ENCODE measurements at places on chromosomes 2 and 18.

DNA sequence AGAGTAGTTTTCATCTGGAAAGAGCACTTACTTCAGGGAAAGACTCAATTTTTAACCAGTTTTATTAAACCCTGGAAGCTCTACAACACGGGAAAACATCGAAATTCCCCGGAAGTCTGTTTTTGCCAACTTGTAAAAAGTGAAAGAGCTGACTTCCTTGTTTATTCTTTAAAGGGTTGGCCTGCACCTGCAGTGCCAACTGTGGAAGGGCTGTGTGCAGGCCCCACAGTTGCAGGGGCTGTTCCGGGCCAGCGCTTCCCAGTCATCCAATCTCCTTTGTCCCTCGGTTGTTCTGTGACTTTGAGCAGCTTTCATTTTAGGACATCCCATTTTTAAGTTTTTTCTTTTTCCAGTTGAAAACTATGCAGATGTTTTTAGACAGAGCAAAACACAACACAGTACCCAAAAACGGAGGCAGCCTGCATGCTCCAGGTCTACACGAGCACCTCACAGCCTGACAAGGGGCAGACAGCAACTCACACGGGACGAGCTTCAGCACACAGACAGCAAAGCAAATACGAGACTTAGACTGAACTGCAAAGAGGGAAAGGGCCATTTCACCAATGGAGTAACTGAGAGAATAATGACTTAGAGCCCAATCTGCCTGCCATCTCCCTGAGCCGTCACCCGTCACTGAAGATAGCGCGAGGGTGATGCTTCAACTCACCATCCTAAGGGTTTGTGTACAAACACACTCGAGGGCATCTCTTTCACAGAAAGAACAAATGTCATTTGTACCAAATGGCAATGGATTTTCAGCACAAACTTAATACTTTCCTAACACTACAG, 70.6 kb downstream of the EMILIN2 start:
- no peak for DNase-seq

GRCh38 chr2:13666582-13667414, 950.1 kb downstream of the TRIB2 start:
- DNase-seq, result no peak

DNA sequence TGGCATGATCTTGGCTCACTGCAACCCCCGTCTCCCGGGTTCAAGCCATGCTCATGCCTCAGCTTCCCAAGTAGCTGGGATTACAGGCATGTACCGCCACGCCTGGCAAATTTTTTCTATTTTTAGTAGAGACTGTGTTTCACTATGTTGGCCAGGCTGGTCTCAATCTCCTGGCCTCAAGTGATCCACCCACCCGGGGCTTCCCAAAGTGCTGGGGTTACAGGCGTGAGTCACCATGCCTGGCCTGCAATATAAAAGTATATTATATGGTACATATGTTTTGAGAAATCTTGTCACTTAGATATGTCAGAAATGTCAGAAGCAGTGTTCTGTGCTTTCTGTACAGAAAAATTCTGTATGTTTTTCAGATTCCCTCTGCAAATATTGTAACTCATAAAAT, 19.2 kb upstream of the XPO1 start:
- DNase-seq, result no peak

GRCh38 chr18:60038731-60039130, 138.9 kb downstream of the PMAIP1 start:
- no peak for DNase-seq

DNA sequence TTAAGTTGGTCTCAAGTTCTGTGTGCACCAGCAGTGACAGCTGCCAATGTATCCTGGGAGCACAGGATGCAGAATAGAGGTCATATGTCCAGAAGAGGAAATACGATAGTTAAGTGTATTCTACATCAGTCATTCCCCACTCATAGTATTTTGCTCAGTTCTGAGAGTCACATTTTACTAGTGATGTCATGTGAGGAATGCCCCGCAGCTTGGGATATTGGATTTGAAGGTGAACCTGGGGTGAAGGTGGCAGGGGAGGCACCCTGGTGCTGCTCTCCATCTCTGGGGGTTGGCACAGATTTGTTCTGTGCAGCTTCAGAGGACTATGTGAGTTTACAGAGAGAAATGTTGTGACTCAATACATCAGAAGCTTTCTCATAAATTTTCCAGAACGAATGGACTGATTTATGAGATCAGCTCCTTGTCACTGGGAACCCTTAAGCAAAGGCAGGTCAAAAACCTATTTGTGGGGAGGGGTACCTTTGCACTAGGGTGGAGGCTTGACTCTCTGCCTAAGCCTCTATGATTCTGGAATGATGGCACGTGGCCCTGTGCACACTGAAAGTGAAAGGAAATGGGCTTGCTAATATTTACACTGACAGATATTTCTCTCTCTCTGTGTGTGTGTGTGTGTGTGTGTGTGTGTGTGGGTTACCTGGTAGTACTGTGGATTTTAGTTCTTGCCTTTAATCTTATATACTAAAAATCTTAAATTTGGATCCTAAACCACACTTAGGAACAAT, 95.9 kb downstream of the NEB start:
- DNase-seq, result peak; percentile 16

GRCh38 chr2:202109139-202109736, 36.2 kb downstream of the KIAA2012 start:
- no peak for DNase-seq

GRCh38 chr2:85421260-85422071, 3.0 kb downstream of the SH2D6 start:
- no peak for DNase-seq

GRCh38 chr2:20599001-20599600, 51.8 kb downstream of the HS1BP3 start:
- DNase-seq, result no peak

GRCh38 chr18:22088029-22088428, 81.4 kb upstream of the GATA6 start:
- DNase-seq, result no peak

DNA sequence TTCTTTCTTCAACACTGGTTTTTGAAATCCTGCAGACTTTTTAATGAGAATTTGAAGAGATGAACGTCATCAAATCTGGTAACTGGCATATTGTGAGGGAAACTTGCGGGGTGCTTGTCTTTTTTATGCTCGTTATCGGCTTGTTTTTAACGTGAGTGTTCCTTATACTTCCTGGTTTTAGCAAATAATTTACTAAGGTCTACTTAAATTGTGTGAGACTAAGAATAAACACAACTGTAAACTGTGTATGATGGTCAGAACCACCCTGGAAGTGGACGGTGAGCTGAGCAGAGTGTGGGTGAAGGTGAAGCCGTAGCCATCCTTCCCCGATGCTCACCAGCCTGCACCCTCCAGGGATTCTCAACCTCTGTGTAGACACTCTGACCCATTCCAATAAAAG, 82.3 kb upstream of the CDC42EP3 start:
- no peak for DNase-seq

DNA sequence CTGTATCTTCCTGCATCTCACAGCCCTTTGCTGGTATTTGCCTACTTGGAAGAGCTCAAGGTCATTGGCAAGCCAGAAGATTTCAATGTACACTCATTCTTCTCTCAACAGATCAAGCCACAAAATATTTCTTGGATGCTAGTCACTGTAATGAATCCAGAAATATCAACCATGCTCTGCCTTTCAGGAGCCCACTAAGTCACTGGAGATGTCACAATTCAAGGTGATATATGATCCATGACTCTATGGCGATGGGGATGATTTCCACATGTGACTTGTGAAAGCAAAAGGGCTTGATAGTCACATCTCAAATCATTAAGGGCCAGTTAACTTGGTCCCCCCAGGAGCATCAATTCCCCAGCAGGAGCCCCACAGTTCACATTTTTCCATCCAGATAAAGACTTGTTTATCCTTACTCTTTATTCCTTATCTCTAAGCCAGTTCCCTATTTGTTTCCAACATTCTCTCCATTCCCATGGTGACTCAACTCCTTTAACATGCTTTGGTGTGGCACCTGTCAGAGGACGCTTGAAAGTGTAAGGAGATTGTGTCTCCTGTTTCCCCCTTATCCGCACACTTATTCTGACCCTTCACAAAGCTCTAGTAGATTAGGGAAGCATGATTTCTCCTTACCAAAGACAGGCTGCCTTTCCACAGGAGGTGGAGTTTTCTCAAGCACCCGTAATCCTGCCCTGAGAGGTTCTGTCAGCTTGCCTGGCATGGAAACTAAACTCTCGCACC, 15.8 kb downstream of the PKDCC start:
- no peak for DNase-seq

DNA sequence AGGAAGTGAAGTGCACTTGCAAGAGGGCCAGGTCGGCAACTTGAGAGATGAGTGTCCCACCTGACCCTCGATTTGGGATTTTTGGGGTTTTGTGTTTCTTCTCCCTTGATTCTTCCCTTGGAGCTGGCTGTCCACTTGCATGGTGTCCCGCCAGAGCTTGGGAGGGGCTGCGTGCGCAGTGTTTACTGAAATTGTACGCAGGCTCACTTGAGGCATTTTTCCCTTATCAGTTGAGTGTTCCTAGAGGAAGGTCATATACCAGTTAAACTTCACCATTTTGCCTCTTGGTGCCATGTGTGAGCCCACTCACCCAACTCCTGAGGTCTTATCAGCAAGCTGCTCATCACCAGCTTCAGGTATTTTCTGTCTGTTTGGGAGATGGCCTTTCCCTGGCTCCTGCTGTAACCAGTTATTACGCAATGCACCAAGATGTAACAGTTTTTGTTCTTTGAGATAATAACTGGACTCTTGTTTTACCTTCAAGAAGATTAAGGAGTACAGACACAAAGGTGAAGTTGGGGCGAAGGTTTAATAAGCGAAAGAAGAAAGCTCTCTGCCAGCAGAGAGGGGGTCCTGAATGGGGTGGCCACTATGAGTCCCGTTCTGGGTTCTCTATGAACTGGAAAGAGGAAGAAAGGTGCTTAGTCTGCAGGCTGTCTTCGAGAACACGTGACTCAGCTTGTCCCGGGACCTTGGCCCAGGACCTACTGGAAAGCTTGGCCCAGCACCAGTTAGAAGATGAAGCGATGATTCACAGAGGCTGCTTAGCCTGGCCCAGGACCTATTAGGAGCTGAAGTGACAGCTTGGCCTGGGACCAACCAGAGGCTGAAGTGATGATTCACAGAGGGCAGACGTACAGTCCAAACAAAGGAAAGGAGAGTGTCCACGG, 21.5 kb upstream of the TXNL4A start:
- DNase-seq, result no peak

- no peak for DNase-seq
Observed at GRCh38 chr2:152176113-152176714, 651 bp upstream of the STAM2 start.

DNA sequence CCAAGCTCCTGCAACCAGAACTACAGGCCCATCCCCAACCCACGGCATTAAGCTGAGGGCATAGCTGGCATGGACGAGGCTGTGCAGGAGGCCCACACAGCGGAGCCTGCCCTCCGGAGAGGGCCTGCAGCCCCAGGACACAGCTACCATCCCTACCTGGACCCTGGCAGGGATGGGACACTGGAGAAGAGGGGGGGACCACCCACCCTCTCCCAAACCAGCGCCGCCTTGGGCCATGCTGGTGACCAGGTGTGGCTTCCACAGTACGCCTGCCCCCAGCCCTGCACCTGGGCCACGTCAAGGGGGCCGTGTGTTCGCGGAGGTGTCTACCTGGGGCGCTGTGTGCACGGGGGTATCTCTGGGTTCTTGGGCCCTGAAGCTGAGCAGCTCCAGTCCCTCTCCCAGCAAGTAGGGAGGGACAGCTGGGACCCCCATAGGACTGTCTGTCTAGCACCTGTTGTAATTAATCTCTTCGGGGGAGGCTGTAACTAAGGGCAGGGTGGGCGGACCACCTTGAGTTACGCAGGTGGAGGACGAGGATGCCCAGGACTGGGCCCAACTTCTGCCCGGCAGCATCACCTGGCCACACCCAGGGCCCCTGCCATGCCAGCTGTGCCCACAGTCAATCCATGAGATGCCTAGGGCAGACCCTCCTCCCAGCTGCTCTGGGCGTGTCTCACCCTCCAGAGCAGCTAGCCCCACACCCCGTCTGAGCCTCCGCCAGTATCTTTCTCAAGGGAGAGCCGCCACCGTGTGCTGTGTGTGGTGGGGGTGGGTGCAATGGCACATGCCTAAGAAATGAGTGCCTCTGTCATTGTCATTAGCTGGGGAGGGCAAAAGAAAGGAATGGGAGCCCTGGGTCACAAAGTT, 18.3 kb downstream of the HS6ST1 start:
- DNase-seq, result no peak

DNA sequence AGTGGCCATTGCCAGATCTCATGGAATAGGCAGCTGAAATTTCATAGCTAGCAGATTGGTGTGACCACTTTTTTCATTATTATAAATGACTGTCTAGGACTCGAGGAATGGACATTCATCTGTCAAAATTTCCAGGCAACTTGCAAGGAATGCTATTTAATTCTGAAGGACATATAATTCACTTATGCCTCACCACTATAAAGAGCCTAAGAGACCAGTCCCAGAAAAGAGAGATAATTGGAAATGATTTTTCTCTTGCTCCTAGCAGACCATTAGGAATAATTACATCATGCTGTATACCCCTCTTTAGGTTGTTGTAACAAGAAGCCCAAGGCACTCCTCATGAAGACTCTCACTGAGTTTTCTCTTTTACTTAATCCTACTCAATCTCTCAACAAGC, 557.4 kb upstream of the RAB6C start:
- DNase-seq, result no peak

- no peak for DNase-seq
Observed at GRCh38 chr2:66699793-66700676, 265.1 kb downstream of the MEIS1 start.

DNA sequence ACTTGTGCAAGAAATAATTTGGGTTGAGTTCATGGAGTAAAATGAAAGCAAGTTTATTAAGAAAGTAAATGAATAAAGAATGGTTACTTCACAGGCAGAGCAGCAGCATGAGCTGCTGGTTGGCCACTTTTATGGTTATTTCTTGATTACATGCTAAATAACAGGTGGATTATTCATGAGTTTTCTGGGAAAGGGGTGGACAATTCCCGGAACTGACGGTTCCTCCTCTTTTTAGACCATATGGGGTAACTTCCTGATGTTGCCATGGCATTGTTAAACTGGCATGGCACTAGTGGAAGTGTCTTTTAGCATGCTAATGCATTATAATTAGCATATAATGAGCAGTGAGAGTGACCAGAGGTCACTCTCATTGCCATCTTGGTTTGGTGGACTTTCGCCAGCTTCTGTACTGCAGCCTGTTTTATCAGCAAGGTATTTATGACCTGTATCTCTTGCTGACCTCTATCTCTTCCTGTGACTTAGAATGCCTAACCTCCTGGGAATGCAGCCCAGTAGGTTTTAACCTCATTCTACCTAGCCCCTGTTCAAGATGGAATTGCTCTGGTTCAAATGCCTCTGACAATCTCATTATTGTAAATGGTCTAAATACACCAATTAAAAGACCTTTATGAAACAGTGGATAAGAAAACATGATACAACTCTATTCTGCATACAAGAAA, 114.1 kb upstream of the FIGN start:
- DNase-seq, result no peak

DNA sequence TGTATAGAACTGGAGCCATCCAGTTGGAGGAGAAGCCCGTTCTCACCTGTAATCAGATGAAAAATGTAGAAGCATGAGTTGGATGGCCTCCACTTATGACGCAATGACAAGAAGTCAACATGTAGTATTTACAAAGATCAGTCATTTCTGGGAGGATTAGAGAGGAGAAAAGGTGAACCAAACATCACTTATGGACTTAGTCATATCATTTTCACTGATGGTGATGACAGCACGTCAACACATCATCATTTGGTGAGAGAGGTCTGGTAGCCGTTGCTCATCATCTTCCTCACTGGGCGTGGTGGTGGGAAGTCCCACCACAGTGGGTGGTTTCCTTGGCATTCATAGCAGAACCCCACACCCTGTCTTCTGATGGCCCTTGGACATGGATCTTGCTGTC, 264.2 kb upstream of the EPAS1 start:
- no peak for DNase-seq

GRCh38 chr2:174762464-174762863, 1.8 kb downstream of the CHRNA1 start:
- DNase-seq, result no peak

GRCh38 chr18:12304351-12305210, 3.5 kb upstream of the TUBB6 start:
- no peak for DNase-seq

All from stimulated activated CD4-positive, alpha-beta T cell treated with anti-CD3 and anti-CD28 coated beads, TNF-alpha, amount 100 ng/mL, for 24 hours (primary cell).